ENCODE measurements at places on chromosomes 16 and 17. TPM values are rescaled to one million over a fixed set of nuclear protein-coding genes. Genes with fewer than 3 reads are reported as not detected.

- no peak for DNase-seq
Observed at GRCh38 chr17:59067756-59068155, 38.9 kb downstream of the TRIM37 start.

SLC5A10 gene
- polyA plus RNA-seq = 0.15 TPM

SRL gene
- polyA plus RNA-seq = not detected

NGFR gene
- not detected for polyA plus RNA-seq

- DNase-seq = no peak
Observed at GRCh38 chr17:43661699-43662412, at the start of gene MEOX1. Gene MEOX1, minus strand, starts transcription at chr17:43661922. Its CDS starts 388 bp downstream, at chr17:43661534.

DNA sequence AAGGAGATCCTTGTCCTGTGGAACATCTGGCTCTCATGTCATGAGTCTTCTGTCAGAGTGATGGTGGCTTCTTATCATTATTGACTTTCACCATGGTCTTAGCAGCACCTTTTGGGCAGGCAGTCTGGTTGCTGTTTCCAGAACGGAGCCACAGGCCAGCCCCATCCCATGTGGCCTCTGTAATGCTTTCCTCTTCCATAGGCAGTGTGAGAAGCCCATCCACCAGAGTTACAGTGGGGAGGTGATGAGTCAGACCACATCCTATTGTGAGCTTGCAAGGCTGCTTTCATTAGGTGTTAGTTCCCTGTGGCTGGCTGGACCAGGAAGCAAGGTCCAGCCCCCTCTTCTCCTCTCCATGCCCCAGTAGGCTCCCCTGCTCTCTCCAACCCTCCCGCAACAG lies 30.8 kb upstream of the SPACA3 start:
- no peak for DNase-seq

DNA sequence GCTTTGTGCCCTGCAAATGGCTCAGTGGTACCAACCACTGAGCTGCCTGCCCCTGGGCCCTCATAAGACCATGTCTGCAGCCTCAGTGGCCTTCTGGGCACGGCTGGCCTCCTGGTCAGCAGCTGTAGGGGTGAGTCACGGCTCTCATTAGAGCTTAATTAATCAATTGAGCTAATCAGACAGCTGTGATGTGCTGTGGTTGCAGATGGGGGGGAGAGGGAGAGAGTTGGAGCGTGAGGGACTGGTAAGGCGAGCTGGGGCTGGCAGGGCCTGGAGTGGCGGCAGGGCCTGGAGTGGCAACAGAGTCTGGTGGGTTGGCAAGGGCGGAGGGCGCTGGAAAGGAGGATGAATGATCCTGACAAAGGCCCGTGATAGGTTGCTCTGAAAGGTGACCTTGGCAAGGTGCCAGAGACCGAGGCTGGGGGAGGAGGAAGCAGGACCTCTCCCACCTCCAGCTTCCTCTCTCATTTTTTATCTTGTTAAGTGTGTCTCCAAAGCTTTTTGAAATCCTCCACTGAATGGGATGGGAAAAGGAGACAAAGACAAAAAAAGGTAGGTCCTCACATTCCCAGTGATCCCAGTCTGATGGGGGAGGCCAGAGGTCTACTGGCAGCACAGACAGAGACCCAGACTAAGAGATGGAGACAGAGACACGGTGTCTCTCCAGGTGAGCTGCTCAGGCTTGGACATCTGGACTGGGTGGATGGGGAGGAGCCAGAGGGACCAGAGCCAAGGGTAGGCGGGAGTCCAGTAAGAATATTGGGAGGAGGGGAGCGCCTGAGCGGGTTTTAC lies 41.6 kb downstream of the DCAKD start:
- DNase-seq = no peak

DNA sequence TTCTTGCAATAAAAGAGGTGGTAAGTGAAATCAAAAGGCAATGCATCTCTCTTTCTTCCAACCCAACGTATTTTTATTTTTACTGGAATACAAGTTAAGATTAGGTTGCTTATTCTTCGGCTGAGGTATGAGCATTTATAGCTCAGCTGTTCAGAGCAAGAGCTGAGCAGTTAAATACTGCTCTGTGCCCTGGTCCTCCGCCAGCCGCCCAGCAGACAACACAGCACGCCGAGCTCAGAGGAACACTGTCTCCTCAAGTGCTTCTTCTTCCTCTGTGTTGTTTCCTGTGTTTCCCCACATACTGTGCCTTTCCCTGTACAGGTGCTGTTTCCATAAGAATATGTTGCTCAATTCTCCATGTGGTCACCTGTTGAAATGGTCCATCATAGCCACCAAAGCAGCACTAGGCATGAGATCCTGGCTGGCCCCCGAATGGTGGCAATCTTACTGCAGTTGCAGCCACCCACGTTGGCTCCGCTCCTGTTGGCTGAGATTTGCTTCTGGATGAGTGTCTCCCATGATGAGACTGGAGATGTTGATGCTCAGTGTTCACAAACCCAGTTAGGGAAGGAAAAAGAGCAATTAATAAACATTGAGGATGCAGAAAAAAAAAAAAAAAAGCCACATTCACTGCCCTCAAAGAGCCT lies 515.3 kb downstream of the GRIN2A start:
- DNase-seq = no peak
